ENCODE measurements at places on chromosomes 6 and 20.

DNA sequence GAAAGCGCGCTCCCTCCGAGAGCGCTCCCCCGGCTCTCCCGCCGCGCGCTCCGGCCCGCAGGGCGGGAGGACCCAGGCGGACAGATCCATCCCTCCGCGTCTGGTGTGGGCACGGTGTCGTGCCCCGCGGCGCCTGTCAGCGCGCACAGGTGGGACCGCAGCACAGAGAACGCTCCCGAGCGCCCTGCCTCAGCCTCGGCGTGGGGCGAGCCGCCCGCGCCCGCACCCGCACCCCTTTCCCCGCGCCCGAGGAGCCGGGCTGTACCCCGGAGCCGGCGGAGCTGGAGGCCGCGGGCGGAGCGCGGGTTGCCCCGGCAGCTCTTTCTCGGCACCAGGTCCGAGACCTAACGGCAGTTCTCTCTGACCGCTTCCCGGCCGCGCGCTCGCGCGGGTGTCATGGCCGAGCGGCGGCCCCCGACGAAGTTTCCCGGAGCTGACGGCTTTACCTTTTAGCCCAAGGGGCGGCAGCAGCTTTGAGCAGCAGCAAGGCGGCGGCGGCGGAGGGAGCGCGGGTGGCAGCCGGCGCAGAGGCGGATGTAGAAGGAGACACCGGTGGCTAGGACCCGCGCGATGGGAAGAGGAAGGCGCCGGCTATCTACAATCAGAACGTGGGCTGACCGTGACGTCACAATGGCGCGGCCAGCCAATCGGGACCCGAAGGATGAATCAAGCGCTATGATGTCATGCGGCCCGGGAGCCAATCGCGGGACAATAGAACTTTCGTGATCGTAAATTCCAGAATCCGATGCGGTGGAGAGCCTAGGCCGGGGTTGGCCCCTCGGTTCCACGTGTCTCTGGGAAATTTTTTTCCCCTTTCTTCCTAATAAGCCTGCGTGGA lies at the start of gene ELOVL5:
TSS of gene ELOVL5 (minus strand) at position 580 of the 838 bp plus-strand sequence. CDS start 53,251 bp downstream, outside the sequence.
- DNase-seq = peak; percentile 96

- DNase-seq = no peak
Measured at GRCh38 chr20:15544742-15545141, 1028.5 kb downstream of the KIF16B start.

DNA sequence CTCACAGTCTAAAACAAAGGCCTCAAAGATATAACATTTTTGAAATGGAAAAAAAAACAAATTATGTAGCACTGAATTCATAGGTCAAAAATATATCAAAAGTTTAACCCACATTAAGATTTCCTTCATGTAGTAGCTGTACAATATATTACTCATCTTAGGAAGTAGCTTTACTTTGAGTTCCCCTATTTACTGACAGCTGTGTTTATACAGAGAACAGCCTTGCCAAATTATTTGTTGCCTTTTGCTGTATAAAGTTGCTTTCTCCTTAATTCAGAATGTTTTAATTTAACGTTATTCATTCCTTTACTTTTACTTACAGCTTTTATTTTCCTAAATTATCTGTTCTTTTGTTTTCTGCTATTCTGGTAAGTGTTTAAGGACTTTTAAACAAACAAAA lies 181.0 kb downstream of the COL12A1 start:
- DNase-seq = no peak

DNA sequence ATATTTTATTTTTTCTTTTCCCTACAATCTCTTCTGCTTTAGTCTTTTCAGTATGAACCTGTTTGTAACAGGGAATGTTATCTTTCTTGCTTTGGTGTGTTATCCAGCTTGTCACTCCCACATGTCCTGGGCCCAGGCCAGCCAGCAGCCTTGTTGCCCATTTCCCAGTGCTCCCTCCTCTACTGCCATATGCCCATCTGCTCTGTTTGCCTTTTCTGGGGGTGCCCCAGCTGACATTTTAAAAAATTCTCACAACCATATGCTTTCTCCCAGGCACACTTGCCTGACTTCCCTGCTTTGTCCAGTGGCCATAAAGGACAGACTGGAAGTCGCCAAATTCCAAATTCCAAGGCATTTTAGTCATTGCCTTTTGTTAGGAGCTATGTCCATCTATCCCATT lies 23.6 kb upstream of the LMBRD1 start:
- DNase-seq = no peak

DNA sequence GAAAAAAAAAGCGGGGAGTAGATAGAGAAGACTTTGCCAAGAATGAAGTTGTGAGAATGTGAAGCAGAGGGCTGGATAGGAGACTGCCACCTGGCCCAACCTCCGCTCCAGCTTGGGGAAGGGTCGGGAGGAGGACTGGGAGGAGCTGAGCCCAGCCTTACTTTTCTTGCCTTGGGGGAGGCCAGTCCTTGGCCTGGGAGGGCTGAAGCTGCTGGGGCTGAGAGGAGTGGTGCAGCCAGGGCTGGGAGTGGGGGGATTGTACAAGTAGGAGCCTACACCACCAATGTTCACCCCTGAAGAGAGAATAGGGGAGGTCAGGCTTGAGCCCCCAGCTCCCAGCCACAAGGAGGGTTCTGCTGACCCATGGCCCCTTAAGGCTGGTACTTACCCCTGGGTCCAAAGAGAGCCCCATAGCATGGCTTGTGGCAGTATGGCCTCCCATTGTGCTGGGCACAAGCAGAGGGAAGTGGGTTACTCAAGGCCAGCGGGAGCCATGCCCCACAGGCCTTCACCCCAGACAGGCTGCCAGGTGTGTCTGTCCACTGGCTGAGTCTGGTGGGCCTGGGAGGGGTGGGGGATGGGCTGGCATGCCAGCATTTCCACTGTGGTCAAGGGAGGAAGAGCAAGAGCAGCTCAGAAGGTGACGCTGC lies 1.1 kb downstream of the CRIP3 start:
- DNase-seq = peak; percentile 60

- DNase-seq = no peak
Measured at GRCh38 chr6:2913621-2914317, 10.7 kb upstream of the SERPINB9 start.

- no peak for DNase-seq
Measured at GRCh38 chr6:113732384-113732966, 124.7 kb upstream of the MARCKS start.

GRCh38 chr6:6225885-6226529 lies 94.5 kb downstream of the F13A1 start:
- DNase-seq = no peak

- DNase-seq = no peak
Measured at GRCh38 chr6:16184129-16184528, 54.3 kb upstream of the GMPR start.

- no peak for DNase-seq
Measured at GRCh38 chr6:37830225-37830624, 10.7 kb downstream of the ZFAND3 start.

- DNase-seq = no peak
Measured at GRCh38 chr6:16190214-16190613, 48.2 kb upstream of the GMPR start.

DNA sequence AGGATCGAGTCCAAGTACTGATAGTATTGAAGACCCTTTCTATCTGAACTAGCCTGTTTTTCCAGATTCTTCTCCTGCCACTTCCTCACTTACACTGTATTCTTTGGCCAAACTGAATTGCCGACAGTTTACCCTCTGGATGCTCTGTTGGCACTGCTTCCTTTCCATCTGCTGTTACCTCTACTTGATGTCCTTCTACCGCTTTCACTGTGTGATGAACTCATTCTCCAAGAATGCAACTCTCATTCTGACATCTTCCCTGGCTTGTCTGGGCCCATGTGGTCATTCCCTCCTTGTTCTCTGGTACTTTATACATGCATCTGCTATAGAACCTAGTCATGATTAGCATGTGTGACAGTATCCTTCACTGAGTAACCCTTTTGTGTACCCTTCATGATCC lies 16.3 kb downstream of the RPRD1B start:
- no peak for DNase-seq

- peak; percentile 66 for DNase-seq
Measured at GRCh38 chr6:167748458-167749379, 78.0 kb upstream of the AFDN start.

- DNase-seq = peak; percentile 34
Measured at GRCh38 chr6:170106906-170107525, 183.9 kb downstream of the DLL1 start.

DNA sequence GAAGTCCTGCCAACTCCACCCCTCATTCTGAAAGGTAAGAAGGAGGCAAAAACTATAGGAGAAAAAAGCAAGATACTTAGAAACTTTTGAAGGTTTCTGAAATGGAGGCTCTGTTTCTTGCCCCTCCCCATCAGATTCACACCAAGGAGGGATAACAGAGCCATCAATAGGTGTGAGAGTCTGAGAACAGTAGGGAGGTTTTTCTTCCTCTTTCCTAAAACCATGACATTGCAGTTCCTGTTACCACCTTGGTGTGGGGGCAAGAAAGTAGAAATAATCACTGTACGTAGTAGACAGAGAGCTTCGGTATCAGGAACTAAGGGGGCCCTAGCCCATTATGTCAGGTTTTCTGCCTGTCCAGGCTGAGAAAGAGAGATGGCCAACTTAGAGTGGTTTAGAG lies 333.3 kb upstream of the SYNCRIP start:
- no peak for DNase-seq

GRCh38 chr6:151054306-151054705 lies 185.5 kb upstream of the AKAP12 start:
- DNase-seq = no peak

- DNase-seq = no peak
Measured at GRCh38 chr6:122202576-122203137, 196.8 kb upstream of the HSF2 start.

DNA sequence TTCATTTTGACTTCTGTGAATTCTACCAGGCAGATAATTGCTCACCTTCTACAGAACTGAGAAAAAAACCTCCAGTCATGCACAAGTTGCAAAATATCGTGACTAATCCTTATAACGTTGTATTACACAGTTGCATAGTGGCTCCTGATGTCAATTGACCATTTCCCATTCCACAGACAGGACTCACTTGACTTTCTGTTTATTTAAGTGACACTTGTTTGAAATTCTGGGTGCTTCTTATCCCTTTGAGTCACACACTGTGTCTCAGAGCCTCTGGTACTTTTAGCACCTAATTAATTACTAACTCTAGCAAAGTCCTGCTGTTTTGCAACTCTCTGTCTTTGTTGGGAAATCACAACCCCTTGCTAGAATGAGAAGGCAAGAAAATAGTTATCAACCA lies 16.2 kb upstream of the RSPO3 start:
- DNase-seq = no peak

- no peak for DNase-seq
Measured at GRCh38 chr6:166629628-166630027, 2.6 kb upstream of the RPS6KA2 start.

DNA sequence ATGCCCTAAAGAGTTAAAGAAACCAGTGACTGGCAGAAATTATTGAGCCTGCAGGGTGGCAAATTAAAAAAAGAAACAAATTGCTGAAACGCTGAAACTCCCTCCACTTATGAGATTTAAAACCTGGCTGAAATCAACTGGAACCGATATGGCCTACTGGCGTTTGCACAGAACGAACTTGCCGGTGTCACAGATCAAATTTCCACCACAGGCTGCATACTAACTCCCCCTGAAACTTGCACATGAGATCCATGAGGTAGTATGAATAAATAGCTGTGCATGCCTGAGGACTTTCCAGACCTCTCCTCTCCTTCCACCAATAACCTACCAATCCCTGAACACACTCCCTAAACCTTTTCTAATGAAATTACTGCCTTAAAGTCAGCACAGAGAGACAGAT lies 150.4 kb downstream of the RNGTT start:
- DNase-seq = no peak

GRCh38 chr20:61042506-61043385 lies 209.3 kb upstream of the CDH4 start:
- no peak for DNase-seq
